Stimulated activated CD8-positive, alpha-beta memory T cell treated with anti-CD3 and anti-CD28 coated beads, Interleukin-4, amount 100 ng/mL, for 1 hour (primary cell): ENCODE measurements at places on chromosomes 4 and X.

DNA sequence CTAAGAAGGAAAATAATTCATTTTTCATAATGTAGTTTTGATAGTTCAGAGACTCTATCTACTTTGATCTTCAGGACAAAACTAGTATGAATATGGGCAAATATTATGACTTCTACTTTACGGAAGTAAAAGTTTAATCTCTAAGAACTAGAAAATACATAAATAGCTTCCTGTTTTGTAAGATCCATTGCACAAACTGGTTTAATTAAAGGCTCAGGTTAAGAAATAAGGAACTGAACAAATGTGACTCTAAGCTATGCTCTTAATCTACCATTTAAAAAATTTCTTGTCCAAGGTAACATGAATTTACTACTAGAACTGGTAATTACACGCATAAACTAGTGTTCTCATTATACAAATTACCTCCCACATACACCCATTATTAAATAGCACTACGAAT, 360.6 kb downstream of the INPP4B start:
- DNase-seq, result no peak

DNA sequence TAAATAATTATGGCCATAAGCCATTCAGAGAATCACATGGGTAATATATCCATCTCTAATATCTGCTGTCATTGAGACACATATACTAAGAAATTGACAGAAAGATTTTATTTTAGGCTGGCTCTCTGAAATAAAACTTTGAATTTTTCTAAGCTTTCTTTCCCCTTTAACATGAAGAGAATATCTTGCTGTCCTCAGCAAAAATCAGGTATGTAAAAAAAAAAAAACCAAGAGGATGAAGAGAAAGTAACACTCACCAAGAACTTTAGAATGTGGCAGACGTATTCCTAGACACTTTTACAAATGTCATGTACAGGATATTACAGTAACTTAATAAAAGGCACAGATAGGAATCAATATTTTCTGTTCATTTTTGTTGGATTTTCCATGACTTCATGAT, 65.8 kb downstream of the EPHA5 start:
- no peak for DNase-seq

GRCh38 chr4:6264225-6264540, 5.5 kb upstream of the WFS1 start:
- no peak for DNase-seq

- DNase-seq, result no peak
Measured at GRCh38 chrX:122046226-122046625, 998.8 kb downstream of the GLUD2 start.

- DNase-seq, result no peak
Measured at GRCh38 chr4:5780831-5781480, 70.0 kb downstream of the EVC start.

DNA sequence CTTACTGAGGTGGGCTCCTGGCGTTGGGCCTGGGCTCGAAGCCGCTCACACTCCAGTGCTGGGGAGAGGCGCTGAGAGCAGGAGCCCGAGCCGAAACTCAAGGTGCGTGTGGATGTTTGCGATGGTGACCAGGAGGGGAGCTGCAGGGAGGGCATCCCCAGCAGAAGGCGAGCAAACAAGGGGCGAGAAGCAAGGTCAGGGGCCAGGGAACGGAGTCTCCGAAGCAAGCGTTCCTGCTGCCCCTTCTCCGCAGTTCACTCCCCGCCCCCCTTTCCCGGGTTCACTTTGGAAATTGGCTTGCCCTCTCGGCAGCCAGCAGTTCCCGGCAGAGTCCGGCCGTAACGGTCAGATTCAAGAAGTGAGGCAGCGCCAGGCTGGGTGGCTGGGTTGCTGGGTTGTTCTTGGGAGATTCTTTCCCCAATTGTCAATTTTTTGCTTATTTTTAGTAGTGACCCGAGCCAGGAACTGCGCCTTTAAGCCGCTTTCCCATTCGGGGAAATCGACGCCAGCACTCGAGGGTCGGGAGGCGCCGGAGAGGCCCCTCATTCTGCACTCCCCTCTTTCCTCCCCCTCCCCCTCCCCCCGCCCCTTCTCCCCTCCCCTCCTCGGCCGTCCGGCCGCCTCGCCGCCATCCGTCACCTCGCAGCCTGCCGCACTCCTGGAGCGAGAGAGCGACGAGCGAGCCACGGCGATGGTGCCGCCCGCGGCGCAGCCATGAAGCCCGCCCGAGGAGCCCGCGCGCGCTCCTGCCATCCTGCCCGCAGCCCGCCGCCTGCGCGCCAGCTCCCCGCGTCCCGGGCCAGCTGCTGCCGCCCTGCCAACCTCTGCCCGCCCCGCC, at the start of gene FRMPD3:
Gene FRMPD3 (plus strand): TSS at position 655 of the 838 bp plus-strand sequence. CDS start 76,937 bp downstream, outside the sequence.
- no peak for DNase-seq

DNA sequence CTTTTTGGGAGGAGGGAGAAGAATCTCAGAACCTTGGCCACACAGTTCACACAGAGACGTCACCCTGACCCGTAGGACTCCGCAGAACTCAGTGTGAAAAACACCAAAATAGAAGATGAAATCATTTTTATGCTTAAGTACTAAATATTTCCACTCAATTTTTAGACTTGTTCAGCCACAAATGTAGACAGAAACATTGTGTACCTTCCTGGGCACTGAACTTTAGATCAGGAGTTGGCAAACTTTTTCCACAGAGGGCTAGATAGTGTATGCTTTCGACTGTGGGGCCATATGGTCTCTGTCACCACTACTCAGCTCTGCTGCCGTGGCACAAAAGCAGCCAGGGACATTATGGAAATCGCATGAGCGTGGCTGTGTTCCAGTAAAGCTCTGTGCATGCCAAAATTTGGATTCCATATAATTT, 61.8 kb upstream of the STOX2 start:
- DNase-seq, result no peak
